Right renal pelvis (tissue), 4 donors: ENCODE measurements at places on chromosomes 4 and X.
A peak's percentile ranks its signal among the peaks of the same experiment; 100 is the strongest.

DNA sequence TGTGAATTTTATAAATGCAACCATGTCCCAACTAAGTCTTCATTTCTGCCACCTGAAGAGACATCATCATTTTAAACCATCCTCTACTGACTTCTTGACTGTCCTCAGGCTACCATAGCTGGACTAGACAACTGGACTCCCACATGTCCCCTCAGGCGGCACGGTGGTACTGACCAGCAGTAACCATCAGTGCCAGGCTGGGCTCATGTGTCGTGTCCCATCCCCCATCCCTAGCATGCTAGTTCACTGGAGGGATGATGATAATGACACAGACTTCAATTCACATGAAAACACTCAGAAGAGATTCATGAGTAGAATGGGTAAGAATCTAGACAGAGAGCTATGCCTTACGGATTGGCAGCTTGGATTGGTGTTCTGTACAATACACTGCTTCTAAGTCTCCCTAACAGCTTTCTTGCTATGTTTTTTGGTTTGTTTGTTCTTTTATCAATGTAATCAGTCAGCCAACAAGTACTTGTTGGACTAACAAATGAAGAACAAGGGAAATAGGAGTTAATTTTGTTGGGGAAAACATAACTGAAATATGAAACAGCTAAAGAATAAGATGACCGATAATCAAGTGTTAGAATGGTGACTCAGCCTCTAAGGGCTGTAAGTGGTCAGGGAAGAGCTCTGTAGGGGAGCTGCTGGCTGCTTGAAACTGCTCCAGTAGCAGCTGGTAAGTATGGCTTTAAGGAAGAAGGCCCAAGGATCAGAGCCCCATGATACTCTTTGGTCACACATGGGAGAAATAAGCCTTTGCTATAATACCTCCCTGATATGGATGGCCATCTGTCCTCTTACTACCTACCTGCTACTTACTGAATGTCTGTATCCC lies 10.3 kb downstream of the ZDHHC9 start:
- no peak for DNase-seq

GRCh38 chr4:10656988-10657387 lies 27.6 kb downstream of the CLNK start:
- DNase-seq, result peak; percentile 9

DNA sequence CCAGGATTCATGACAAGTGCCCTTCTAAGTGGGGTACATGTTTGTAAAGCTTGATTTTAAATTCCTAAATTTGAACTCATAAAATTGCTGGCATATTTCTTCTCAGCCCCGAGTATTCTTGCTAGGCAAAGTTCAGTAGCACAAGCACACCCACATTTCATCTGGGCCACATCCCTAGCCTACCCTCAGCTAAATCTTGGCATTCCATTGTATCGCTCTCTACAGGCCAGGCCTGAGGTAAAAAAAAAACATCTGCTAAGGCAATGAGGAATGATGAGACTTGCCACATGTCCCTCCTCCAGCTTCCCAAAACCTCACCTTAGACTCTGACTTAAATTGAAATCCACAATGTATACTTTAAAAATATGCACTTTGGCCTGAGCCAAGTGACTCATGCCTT lies 51.4 kb upstream of the VCX3B start:
- DNase-seq, result no peak

DNA sequence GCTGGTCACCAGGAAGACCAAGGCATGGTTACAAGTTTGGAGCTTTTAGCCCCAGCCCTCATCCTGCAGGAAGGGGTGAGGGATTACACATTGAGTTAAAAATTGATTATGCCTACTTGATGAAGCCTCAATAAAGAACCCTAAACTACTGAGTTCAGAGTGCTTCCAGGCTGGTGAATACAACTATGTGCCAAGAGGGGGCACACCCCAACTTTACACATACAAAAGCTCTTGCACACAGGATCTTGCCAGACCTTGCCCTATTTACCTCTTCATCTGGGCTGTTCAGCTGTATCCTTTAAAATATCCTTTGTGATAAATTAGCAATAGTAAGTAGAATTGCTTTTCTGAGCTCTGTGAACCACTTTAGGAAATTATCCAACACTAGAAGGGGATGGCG lies 489.3 kb downstream of the INPP4B start:
- DNase-seq, result no peak

DNA sequence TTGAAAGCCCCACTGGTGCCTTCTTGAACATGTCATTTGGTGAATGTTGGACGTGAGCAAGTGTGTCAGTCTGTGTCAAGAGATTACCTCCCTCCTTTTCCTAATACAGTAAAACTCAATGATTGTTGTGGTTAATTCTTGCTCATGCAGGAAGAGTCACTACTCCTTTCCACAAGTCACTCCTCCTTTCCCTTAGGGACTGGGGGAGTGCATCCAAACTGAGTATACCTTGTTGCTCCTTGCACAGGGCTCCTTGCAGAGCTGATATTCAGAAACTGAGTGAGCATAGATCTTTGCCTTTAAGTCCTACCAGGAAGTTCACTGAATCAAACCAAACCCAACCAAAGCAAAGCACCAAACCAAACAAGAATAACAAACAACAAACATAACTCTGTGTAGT lies 63.9 kb downstream of the GPR50 start:
- DNase-seq, result no peak

- DNase-seq, result no peak
These were observed 981.0 kb upstream of the HS3ST1 start for GRCh38 chr4:12409507-12410190.

DNA sequence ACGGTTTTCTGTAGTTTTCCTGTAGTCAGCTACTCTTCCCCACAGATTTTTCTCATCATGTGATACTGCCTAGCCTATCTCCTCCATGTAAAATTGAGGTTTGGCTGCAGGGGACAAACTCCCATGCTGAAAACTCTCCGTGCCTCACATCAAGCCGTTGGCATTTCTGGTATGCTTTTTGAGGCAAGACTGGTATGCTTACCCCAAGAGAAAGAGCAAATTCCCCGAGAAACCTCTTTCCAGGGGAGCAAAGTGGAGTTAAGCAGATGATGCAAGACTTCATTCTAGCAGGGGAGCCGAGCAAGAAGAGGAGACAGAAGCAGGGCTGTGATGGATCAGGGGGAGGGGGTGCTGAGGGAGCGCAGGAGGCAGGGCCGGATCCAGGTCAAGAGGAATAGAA lies 4.8 kb downstream of the SOWAHD start:
- no peak for DNase-seq

DNA sequence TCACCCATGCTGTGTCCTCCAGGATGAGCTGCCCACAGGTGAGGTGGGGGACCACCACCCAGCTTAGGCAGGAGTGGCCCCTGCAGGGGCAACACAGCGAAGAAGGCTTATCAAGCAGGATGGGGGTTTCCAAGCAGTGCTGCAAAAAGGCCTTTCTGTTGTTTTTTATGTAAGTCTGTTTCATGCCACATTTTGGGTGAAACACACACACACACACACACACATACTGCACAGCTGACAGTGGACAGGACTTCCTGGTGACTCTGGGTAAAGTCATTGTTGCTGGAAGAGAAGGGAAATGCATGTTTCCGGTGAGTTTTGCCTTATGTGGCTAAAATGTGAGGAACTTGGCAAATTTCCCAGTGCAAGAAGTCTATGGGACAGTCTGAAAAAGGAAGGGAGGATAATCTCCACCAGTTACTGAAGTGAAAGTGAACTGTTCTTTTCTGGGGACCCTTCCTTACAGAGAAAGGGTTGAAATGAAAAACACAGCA lies 119.2 kb downstream of the IRF2 start:
- no peak for DNase-seq

GRCh38 chr4:15809466-15809865 lies 31.3 kb downstream of the CD38 start:
- DNase-seq, result no peak

DNA sequence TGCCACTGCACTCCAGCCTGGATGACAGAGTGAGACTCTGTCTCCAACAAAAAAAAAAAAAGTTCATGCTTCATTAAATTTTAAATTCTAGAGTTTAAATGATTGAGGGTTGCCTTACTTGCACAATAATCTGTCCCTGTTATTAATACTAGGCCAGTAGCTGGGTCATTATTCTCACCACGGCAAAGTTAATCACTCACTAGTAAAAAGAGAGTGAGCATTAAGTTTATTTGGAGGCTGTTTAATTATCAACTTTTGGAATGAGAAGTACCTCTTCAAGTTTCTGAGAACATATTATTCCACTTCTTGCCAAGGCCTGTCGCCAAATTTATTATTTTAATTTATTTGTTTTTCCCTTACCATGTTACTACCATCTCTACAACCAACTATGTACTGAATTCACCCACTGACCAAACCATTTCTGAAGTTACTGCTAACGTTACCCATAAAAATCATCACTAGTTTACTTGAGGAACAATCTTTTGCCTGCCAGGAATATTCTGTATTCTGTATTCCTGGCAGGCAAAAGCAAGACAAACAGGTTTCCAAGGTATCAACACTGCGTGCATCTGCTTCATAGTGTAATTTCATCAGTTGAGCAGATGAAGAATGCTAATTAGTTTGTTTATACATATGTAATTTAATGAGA lies 26.5 kb downstream of the GUCY1A1 start:
- DNase-seq, result no peak

DNA sequence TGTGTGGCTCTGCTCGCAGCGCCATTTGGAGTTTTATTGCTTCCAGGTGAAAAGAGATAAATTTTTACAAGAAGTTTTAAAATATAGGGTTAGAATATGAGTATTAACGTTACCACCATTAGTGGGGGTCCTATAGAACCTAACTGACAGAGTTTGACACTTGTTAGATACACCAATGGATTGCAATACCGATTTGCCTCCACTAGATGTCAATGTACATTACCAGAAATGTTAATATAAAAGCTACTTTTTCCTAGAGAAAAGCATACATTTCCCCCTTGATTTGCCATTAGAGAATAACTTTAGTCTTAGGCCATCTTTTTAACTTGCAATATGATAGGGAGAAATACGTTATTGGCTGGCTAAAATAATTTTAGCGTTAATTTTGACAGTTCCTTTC lies 108.4 kb downstream of the LINC00632 start:
- DNase-seq, result no peak

- DNase-seq, result no peak
These were observed 48.4 kb downstream of the KCNIP4 start for GRCh38 chr4:21900211-21900610.

- DNase-seq, result no peak
These were observed 14.4 kb upstream of the CXCL8 start for GRCh38 chr4:73725985-73726384.

DNA sequence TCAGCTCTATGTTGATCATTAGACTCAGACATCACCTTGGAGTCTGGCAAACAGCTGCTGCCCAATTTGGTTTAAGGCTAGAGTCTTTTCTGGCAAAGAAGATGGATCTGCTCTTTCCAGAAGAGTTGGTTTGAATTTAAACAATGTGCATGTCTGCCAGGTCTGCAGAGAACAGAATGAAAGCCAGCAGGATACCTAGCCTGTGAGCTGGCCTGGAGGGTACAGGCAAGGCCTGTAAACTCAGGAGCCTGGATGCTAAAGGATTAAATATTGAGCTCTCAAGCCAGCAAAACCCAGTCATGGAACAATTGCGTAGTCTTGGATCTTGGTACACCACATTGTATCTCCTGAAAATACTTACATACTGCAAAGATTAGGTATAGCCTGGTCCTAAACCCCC lies 15.6 kb upstream of the PDLIM3 start:
- DNase-seq, result no peak

DNA sequence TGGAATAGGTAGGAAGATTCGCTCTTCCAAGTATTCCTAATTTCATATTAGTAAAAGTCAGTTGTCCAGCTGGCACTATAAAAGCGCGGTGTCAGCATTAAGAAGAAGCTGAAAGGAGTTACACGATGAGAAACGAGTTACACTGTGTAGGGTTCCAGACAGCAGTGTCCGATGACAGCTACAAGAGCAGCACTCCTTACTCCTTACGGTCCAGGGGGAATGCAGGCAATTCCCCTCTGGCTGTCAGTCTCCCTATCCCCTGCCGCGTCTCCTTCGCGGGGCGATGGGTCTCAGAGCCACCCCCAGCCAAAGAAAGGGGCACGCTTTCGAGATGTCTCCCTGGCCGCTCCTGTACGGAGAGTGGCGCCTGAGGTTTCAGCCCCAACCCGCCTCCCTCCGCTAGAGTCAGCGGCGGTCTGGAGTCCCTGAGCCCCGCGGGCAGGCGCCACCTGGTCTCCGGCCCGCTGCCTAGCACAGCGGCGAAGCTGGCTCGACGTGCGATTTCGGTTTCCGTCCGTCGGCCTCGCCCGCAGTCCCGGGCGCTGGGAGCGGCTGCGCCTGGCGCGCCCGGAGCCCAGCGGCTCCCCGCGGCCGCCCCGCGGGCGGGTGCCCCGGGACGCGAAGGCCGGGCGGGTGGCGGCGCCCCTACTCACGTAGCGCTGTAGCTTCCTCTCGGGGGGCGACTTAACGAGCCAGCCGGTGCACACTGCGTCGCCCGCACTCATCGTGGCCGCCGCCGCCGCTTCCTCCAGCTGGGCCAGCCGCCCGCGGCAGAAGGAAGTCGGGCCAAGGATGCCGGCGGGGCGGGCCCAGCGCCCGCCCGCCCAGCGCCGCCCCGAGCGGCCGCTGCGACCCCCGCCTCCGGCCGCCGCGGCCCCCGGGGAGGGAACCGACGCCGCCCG lies at the start of gene GAB3:
Gene GAB3 (minus strand): TSS at position 777 of the 902 bp plus-strand sequence. CDS start 52 bp downstream, at position 725.
- DNase-seq, result no peak

GRCh38 chrX:107748506-107748905 lies 27.1 kb downstream of the TSC22D3 start:
- DNase-seq, result no peak

GRCh38 chr4:2810388-2810787 lies 17.5 kb downstream of the SH3BP2 start:
- DNase-seq, result no peak

- DNase-seq, result no peak
These were observed 13.0 kb downstream of the SH3BP2 start for GRCh38 chr4:2805712-2806389.

GRCh38 chrX:103431316-103431715 lies 55.0 kb downstream of the BEX3 start:
- no peak for DNase-seq

- no peak for DNase-seq
These were observed 22.0 kb downstream of the SMIM14 start for GRCh38 chr4:39616651-39617050.

DNA sequence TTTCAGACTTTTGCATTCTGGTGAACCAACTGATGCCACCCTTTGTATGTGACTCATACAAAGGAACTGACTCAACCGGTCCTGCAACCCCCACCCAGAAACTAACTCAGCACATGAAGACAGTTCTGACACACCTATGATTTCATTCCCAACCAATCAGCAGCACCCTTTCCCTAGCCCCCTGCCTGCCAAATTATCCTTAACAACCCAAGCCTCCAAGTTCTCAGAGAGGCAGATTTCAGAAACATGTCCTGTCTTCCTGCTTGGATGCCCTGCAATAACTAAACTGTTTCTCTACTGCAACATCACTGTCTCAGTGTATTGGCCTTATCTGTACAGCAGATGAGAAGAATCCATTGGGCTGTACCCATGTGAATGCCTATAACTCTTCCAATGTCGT lies 284.7 kb downstream of the CAMK2D start:
- no peak for DNase-seq

DNA sequence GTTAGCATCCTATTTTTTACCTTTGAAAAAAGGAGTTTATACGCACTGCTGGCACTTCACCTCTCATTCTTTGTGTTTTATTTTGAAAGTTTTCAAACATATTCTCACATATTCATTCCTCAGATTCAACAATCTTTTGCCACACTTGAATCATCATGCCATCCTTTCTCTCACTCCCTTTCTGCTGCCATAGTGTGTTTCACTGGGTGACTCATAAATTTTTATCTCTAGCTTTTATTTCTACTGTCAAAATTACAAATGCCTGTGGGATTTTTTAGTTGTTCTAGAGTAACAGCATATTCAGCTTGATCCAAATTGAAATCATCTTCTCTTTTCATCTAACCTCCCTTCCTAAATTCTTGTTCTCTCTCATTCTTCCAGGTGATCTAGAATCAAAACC lies 28.0 kb downstream of the MFSD8 start:
- no peak for DNase-seq

- no peak for DNase-seq
These were observed 71.1 kb downstream of the CCSER1 start for GRCh38 chr4:90198086-90198847.
